ENCODE measurements at places on chromosomes 4 and X. TPM values are rescaled to one million over a fixed set of nuclear protein-coding genes. Genes with fewer than 3 reads are reported as not detected.
A peak's percentile ranks its signal among the peaks of the same experiment; 100 is the strongest.

- DNase-seq = no peak
Measured at GRCh38 chr4:133624744-133625143, 475.6 kb downstream of the PCDH10 start.

DNA sequence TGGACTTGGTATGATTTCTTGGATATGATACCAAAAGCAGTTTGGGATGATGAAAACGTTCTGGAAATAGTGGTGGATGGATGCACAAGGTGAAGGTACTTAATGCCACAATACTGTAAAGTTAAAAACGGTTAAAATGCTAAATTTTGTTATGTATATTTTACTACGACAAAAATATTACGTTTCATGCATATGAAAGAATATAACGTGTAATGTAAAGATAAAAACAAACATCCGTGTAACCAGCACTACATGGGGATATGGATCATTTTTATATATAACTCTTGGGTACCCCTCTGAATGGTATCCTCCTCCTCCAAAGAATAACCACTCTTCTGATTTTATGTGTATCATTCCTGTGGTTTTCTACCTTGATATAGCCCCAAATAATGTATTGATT, 862 bp upstream of the CENPU start:
- DNase-seq = no peak

GRCh38 chrX:131565909-131566308, 22.0 kb downstream of the OR13H1 start:
- no peak for DNase-seq

F8 gene
- 18.6 TPM for polyA plus RNA-seq

TEX13D gene
- not detected for polyA plus RNA-seq

GRCh38 chr4:146930673-146931072, 15.0 kb downstream of the TTC29 start:
- DNase-seq = no peak

DNA sequence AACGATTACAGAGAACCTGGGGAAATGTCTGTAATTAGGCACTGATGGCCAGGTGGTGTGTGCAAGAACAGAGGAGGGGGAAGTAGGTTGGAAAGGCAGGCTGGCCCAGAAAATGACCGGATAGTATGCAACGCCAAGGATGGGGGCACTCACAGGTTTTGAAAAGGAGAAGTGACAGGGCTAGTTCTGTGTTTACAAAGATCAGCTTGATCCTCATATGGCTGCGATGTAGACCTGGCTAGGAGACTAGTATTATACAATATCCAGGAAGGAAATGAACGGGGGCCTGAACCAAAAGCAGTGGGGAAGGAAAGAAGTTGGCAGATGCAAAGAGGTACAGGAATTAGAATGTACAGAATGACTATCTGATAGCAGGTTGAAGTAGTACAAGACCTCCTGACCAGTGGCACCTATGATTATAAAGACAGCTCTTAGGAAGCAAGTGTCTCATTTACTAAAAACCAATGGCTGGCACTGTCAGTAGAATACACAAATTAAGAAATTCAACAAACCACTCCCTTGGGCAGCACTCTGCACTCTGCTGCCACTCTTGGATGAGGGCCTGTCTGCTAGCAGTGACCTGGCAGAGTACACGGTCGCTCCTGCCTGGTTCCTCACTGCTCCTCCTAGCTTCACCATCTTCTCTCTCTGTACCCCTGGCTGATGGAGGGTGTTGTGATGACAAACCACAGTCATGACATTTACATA, 14.1 kb downstream of the MFAP3L start:
- no peak for DNase-seq

CPZ gene
- polyA plus RNA-seq = 16.0 TPM

DNA sequence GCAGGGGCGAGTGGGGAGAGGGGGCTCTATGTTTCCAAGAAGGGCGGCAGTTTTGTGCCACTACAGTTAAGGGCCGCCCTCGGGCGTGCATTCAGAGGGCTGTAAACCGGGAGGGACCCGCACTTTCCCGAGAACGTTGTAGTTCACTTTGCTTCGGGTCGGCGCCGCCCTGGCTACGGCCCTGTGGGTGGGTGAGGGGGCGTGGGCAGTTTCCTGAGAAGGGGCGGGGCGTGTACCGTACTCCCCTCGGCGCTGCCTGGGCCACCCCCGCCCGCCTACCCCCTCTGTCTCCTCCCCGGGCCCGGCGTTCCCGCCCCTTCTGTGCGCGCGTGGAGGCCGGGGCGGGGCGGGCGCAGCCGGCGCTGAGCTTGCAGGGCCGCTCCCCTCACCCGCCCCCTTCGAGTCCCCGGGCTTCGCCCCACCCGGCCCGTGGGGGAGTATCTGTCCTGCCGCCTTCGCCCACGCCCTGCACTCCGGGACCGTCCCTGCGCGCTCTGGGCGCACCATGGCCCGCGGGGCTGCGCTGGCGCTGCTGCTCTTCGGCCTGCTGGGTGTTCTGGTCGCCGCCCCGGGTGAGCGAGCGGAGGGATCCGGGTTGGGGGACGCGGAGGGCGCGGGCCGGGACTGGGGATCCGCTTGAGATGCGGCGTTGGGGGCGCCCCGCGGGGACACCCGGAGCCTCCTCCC, at the start of gene CD99:
TSS of gene CD99 (plus strand) at position 440 of the 687 bp plus-strand sequence. CDS start at position 506, 66 bp downstream.
- peak; percentile 58 for DNase-seq

GRCh38 chrX:68114573-68115129, 318.6 kb downstream of the OPHN1 start:
- no peak for DNase-seq

PTCHD1 gene
- polyA plus RNA-seq = 0.71 TPM

NXF3 gene
- polyA plus RNA-seq = not detected

GRCh38 chrX:143853488-143853887, 30.4 kb upstream of the UBE2NL start:
- no peak for DNase-seq

- DNase-seq = no peak
Measured at GRCh38 chr4:88928852-88929251, 128.1 kb downstream of the FAM13A start.

DNA sequence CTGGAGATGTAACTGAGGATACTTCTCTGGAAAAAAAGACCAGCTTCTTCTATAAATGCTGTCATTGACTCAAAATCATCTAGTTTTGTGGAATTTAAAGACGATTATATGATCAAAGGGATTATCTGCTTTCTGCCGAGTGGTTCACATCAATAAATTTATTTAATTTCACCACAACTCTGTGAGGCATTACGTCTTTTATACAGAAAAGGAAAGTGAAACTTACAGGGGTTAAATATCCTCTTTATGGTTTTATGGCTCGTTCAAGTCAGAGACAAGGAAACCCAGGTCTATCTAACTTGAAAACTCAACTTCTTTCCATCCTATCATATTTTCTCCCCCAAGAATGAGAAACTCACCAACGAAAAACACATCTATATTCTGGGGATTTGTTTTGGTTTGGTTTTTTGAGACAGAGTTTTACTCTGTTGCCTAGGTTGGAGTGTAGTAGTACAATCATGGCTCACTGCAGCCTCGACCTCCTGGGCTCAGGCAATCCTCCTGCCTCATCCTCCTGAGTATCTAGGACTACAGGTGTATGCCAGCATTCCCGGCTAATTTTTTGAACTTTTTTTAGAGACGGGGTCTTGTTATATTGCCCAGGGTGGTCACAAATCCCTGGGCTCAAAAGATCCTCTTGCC, 377.9 kb upstream of the EMCN start:
- DNase-seq = no peak

DNA sequence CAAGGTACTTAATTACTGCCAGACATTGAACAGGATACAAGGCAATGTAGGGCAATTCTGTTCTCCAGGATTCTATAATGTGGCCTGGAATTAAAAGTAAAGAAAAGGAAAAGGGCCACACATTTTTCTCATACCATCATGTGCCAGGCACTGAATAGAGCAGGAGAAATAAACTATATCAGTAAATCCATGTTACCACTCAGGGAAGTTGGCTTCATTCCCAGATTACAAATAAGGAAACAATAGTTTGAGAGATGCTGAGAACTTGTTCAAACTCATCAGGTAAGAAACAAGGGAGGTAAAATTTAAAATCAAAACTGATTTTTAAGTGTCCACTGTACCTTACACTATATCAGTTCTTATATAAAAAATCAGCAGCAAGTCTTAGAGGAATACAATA, 645.0 kb upstream of the ATOH1 start:
- no peak for DNase-seq

PRRG3 gene
- 7.0 TPM for polyA plus RNA-seq

GRCh38 chrX:11151799-11152559, 40.8 kb downstream of the HCCS start:
- no peak for DNase-seq

DNA sequence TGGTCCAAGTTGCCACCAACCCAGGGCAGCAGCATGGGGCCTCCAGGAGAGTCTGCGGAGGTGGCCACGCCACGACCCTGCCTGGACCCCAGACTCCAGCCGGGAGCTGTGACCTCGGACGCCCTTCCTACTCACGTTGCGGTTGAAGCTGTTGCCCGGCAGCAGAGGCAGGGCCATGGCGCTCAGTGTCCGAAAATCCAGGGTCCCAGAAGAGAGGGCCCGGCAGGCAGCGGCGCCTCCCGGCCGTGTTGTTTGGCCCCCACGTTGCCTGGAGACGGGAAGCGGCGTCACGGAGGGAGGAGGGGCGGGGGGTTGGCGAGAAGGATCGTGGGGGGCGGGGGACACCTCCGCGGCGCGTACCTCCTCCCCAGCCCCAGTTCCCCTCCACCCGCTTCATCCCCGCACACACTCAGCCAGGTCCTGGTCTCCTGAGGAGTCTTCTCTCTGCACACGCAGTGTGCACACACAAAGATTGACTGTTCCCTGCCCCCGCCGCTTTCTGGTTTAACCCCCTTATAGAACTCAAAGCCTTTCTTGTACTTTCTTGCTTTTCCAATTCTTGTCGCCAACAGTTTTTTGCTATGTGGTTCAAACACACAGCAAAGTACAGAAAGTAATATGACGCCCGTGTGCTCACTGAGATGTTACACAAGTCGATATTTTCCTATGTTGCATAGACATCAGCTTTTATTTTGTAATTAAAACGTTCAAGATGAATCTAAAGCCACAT, at the start of gene EFHC2:
TSS of gene EFHC2 (minus strand) at position 261 of the 730 bp plus-strand sequence. CDS start at position 177, 84 bp downstream.
- no peak for DNase-seq

ARHGAP10 gene
- 21.2 TPM for polyA plus RNA-seq

GRCh38 chr4:77854431-77855111, 8.1 kb upstream of the MRPL1 start:
- no peak for DNase-seq

UGT2B11 gene
- polyA plus RNA-seq = 2.4 TPM

DNA sequence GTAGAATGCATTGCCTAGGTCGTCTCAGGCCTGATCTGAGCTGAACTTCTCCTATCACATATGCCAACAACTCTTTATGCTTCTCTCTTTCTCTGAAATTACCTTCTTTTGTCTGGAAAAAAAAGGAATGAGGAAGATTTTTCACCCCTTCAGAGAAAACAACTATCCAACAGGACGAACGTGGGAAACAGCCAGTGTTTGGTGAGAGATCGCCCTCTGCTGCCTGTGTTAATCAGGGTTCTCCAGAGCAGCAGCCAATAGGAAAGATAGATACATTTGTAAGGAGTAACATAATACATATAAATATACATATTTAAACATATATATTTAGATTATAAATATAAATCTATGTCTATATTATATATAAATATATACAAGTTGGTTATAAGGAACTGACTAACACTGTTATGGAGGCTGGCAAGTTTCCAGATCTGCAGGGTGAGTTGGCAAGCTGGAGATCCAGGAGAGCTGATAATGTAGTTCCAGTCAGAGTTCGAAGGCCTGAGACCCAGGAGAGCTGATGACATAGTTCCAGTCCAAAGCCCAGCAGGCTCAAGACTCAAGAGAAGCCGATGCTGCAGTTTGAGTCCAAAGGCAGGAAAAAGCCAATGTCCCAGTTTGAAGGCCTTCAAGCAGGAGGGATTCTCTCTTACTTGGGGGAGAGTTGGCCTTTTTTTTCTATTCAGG, 13.3 kb downstream of the CETN2 start:
- no peak for DNase-seq

GRCh38 chrX:11131146-11131545, 20.0 kb downstream of the HCCS start:
- DNase-seq = no peak

DNA sequence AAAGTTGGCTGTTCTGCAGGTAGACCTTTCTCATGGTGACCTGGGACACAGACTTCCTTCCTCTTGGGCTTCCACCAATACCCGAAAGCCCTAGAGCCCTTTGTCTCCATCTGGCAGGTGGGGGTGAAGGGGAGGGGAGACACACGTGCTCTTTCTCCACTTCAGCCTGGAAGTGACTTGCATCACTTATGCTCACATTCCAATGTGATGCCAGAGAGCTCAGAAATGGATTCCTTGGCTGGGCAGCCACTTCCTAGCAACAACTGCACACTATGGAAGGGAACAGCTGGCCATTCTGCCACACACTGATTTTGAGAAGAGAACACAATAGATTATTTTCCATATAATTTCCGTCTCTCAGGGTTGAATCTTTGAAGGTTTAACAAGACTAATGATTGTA, 36.3 kb downstream of the C4orf51 start:
- no peak for DNase-seq

GRCh38 chr4:159495515-159496236, 392.8 kb downstream of the RAPGEF2 start:
- no peak for DNase-seq

- DNase-seq = no peak
Measured at GRCh38 chr4:121989715-121990114, 37.9 kb upstream of the TRPC3 start.

DNA sequence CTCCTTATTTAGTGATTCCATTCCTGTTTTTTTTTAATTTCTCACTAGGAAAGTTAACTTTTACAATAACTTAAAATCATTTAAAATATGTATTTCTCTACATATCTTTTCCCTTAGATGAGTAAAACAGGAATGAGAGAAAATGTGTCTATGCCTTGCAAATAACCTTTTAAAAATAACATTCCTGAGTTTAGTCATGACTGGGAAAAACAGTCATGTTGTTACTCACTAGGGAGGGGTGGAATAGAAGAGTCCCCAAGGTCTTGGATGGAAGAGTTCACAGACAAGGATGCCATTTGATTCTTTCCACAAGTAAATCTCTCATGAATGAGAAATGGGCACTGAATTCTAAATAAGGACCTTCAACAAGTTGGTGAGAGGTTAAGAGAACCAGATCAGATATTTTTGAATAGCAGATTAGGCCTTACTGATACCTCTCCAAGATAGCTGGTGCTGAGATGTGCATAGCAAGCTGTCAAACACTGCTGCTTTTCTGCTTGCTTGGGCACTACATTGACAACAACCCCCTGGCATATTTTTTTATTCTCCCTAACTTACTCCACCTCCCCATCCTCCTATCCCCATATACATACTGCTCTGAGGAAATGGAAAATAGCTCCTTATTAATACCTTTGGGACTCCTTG, 25.1 kb downstream of the UGDH start:
- DNase-seq = no peak

GRCh38 chr4:173801876-173802661, 272.0 kb upstream of the HAND2 start:
- no peak for DNase-seq

- no peak for DNase-seq
Measured at GRCh38 chr4:127881563-127881864, 821 bp downstream of the PLK4 start.

MSX1 gene
- polyA plus RNA-seq = 0.86 TPM

PRSS12 gene
- 11.1 TPM for polyA plus RNA-seq

MID1 gene
- 23.8 TPM for polyA plus RNA-seq
